Stimulated activated CD4-positive, alpha-beta T cell treated with anti-CD3 and anti-CD28 coated beads, Interleukin-4, amount 100 ng/mL, for 24 hours (primary cell): ENCODE measurements at places on chromosomes 1 and 21.

GRCh38 chr1:161158316-161159010 lies 837 bp upstream of the USP21 start:
- DNase-seq, result no peak

GRCh38 chr21:44500111-44500510 lies 39.9 kb downstream of the KRTAP10-1 start:
- DNase-seq, result no peak

GRCh38 chr1:160658162-160658813 lies 11.4 kb upstream of the SLAMF1 start:
- no peak for DNase-seq

GRCh38 chr1:117826540-117827078 lies 102.8 kb downstream of the GDAP2 start:
- DNase-seq, result no peak

DNA sequence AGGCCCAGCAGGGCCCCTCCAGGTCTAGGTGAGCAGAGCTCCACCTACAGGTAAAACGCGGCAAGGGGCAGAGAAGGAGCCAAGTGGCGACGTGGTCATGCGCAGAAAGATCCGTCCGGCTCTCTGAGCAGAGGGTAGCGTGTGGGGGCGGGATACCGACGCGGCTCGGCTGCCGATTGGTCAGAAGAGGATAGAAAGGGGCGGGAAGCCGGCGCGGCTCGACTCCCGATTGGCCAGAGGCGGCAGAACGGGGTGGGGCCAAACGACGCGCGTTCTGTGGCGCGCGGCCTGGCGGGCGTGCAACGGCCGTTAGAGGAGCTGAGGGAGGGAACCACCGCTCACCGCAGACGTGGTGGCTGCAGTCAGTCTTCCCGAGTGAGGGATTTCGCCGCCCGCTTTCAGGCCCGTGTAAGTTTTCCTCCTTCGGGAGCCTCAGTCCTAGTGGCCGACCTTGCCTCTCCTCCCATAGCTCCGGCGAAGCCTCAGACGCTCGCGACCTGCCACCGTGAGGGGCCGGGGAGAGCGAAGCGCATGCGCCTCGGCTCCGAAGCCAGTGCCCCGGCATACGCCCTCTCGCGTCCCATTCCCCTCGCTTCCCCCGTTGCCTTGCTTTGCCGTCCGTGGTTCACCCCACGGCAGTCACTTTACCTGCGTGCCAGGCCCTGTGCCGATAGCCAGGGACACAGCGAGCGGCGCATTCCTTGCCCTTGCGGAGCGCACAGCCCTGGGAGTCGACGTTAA lies at the start of gene CEP85:
Gene CEP85, plus strand, starts transcription at position 298 of the 741 bp plus-strand sequence. CDS start 5,584 bp downstream, outside the sequence.
- DNase-seq, result peak; percentile 99

GRCh38 chr1:234040446-234041317 lies 136.2 kb downstream of the SLC35F3 start:
- DNase-seq, result no peak
